T-helper 17 cell (primary cell): ENCODE measurements at places on chromosomes 13 and 19. TPM values are rescaled to one million over a fixed set of nuclear protein-coding genes. Genes with fewer than 3 reads are reported as not detected.

PTPRH gene
- not detected for total RNA-seq

CEACAM16 gene
- not detected for total RNA-seq

CHAF1A gene
- total RNA-seq: 33.4 TPM

KLK12 gene
- not detected for total RNA-seq

ZNF729 gene
- total RNA-seq: not detected

DNAAF3 gene
- not detected for total RNA-seq

DNAJB1 gene
- 483 TPM for total RNA-seq

C2CD4C gene
- not detected for total RNA-seq

ZNF534 gene
- total RNA-seq: 0.29 TPM

CAMSAP3 gene
- 0.12 TPM for total RNA-seq

ZNF98 gene
- total RNA-seq: not detected

ALOX5AP gene
- 58.4 TPM for total RNA-seq

CUL4A gene
- total RNA-seq: 80.2 TPM

ABCC4 gene
- total RNA-seq: 14.2 TPM

RDH8 gene
- not detected for total RNA-seq

SCGB2B2 gene
- total RNA-seq: 0.82 TPM

ZNF606 gene
- 7.1 TPM for total RNA-seq

ISYNA1 gene
- 37.6 TPM for total RNA-seq

FPR1 gene
- 4.1 TPM for total RNA-seq

ACP7 gene
- total RNA-seq: not detected

ARRDC2 gene
- 166 TPM for total RNA-seq

KLK6 gene
- total RNA-seq: not detected

LGI4 gene
- 0.39 TPM for total RNA-seq

NLRP11 gene
- not detected for total RNA-seq

HSPB6 gene
- total RNA-seq: not detected

ZNF433 gene
- 1.3 TPM for total RNA-seq

MYPOP gene
- total RNA-seq: 7.5 TPM

PLVAP gene
- total RNA-seq: not detected

PSG1 gene
- 0.63 TPM for total RNA-seq

SOHLH2 gene
- total RNA-seq: not detected

CCDC9 gene
- total RNA-seq: 35.6 TPM

ZNF541 gene
- total RNA-seq: 0.99 TPM

MEF2B gene
- 3.5 TPM for total RNA-seq

CPB2 gene
- not detected for total RNA-seq

SLC25A41 gene
- not detected for total RNA-seq

C19orf38 gene
- total RNA-seq: 1.6 TPM

USHBP1 gene
- total RNA-seq: 0.26 TPM
